ENCODE measurements at places on chromosomes 3 and 15.

GRCh38 chr3:177141899-177142646 is 55.2 kb downstream of the TBL1XR1 start:
- no peak for DNase-seq

DNA sequence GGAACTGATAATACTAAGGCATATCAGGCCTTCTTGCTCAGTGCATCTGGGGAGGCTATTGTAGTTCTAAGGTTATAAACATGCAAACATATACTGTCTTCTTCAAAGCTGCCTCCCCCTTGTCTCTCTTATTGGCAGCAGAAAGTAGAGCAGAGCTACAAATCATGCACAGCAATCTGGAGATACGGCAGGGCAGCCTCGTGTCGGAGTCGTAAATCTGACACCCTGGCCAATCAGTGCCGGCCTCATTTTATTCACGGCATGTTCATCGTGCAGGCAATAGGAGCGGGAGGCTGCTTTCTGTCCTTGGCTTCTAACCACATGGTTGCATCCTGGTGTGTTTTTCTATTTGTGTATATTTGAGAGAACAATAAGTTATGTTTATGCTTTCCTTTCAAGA is 300.2 kb upstream of the CNTN6 start:
- DNase-seq = no peak

- DNase-seq = peak; percentile 16
Measured at GRCh38 chr3:10116138-10116460, 624 bp downstream of the BRK1 start.

GRCh38 chr3:186083746-186084145 is 25.1 kb downstream of the ETV5 start:
- DNase-seq = no peak

DNA sequence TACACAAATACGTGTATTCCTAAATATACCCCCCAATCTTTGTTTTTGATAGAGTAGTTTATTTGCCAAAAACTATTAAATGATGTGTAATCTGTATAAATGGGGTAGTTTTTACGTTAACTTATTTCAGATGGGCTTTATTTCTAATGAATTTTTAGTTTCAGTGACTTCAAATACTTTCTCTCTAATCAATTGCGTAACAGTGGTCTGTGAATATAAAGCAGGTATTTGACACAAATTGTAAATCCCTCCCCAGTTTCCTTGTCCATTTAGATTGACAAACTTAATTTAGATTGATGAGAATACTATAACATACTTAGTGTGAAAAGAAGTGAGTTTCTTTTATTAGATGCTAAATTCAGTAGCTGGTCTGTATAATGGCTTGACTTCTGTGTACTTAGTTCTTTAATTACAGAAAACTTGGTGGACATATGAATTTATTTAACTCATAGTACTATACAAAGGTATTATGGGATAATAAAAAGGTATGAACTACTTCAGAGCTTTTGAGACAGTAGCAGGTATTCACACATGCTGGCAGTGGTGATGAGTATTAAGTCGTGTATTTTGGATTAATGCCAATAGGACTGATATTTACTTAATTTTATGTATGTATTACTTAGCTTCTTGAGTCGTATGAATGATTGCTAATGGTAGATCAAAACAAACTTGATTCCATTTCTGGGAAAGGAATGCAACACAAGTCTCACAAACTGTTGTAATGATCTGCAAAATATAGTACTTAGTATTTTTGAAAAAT is 81.6 kb downstream of the STT3B start:
- DNase-seq = no peak

DNA sequence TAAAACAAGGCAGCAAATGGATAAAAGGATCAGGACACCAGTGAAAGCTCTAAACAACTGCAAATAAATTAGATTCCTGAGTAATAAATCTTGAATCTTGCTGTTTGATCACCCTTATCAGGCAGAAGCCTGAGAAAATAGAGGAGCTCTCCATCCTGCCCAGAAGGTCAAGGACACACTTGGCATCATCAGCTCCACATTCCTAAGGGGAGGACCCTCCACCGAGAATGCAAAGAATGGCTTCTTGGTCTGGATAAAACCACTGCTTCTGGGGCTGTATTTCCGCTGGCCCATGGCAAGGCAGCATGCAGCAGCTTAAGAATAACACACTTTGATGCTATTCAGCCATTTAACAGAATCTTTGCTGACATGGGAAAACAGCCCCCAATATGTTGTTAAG is 108.9 kb upstream of the TSC22D2 start:
- DNase-seq = no peak

DNA sequence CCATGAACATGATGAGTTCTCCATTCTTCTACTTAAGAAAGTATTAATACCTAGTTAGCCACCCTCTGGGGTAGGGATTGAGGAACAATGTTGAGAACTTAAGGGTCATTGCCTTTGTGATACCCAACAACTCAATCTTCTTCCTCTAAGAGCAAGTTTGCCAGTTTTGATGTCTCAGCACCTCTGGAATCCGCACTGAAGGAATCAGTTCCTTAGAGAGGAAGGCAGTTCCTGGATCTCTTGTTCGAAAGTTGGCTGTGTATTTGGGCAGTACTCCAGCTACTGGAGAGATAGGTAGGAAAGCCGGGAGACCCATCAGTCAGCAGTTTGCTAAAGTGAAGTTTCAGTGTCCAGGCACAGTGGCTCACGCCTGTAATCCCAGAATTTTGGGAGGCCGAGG is 35.6 kb upstream of the MTHFS start:
- DNase-seq = no peak

DNA sequence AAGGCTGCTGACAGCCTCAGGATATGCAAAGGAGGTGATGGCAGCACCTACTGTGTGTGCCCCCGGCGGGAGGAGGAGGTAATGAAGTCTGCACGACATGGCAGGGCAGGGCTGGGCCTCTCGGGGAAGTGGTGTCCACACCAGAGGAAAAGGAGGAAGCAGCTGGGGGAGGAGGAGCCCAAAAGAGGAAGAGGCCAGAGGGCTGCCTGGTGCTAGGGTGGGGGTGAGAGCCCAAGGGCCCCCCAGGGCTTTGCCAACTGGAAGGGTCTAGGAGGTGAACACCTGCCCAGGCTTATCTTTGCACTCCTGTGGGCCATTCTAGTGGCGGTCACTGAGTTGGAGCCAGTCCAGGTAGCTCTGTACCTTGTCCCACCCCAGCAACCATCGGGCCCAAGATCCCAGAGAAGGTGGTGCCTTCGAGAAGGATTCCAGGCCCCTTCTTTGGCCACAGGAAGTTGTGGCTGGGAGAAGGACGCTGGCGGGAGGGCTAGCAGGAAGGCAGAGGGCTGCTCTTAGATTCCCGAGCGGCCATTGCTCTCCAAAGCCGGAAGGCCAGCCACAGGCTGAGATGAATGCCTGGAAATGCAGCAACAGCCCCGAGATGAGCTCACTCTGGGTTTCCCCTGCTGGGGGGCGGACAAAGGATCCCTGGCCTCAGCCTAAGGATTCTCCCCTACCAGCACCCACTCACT is 7.0 kb downstream of the GNAI2 start:
- DNase-seq = no peak

- no peak for DNase-seq
Measured at GRCh38 chr15:25776071-25776746, 86.9 kb downstream of the ATP10A start.

GRCh38 chr3:141858312-141858711 is 18.1 kb upstream of the ATP1B3 start:
- DNase-seq = no peak

- DNase-seq = no peak
Measured at GRCh38 chr15:69035205-69035917, 20.9 kb downstream of the NOX5 start.

DNA sequence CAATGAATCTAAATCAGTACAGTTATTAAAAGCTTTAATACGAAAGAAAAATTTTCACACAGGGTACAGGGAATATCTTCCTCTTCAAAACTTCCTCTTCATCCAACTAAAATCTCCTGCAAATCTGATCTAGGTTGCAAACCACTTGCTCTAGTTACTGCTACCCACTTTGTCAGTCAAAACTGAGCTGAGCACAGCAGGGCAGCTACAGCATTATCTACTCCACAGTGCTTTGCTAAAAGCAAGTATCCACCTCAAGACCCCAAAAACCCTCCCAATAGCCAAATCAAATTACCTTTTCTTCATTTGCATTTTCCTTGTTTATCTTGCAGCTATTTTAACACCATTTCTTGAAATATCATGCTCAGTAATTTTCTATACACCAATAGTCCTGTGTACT is 14.7 kb downstream of the ZNF280D start:
- DNase-seq = no peak

All from GM04504 (cell line).